Bladder microvascular endothelial cell (primary cell): ENCODE measurements at places on chromosomes 1 and 21. TPM values are rescaled to one million over a fixed set of nuclear protein-coding genes. Genes with fewer than 3 reads are reported as not detected.

The SMPDL3B gene
- total RNA-seq = 0.32 and 1.3 TPM in 2 replicates

The WDTC1 gene
- 17.2 and 39.8 TPM in 2 replicates for total RNA-seq

The C1orf185 gene
- not detected in 2 replicates for total RNA-seq

The ZFYVE9 gene
- 16.8 and 39.2 TPM in 2 replicates for total RNA-seq

The SYT14 gene
- total RNA-seq = 0.32 and 1.1 TPM in 2 replicates

The KRTAP22-2 gene
- not detected in 2 replicates for total RNA-seq

The C1orf141 gene
- not detected in 2 replicates for total RNA-seq

The ITLN2 gene
- not detected in 2 replicates for total RNA-seq

The DPT gene
- not detected in 2 replicates for total RNA-seq

The LCE1F gene
- total RNA-seq = not detected in 2 replicates

The SLC5A9 gene
- total RNA-seq = not detected in 2 replicates
